ENCODE measurements at places on chromosomes 3 and 15. TPM values are rescaled to one million over a fixed set of nuclear protein-coding genes. Genes with fewer than 3 reads are reported as not detected.

FSTL1 gene
- polyA plus RNA-seq, result 1,300 TPM

ST8SIA2 gene
- polyA plus RNA-seq, result 0.33 TPM

ITIH3 gene
- polyA plus RNA-seq, result 0.86 TPM

SLC12A8 gene
- polyA plus RNA-seq, result 15.3 TPM

DAZL gene
- polyA plus RNA-seq, result not detected

DNA sequence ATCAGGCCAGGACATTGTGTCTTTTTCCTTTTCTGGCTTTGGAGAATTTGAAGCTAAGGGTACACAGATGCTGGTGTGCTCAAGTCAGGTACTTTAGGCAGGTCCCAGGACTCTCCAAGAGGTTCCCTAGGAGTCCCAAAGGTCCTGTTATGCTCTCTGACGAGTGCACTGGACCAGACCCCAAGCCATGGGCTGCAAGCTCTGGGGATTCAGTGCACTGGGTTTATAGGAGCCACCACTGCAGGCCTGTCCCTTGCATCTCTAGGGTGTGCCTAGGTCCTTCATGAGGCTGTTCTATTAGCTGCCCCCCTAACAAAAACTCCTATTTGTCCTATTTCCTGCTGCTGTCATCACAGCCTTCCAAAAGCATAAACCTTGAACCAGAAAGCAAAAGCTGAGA lies 31.9 kb upstream of the BFSP2 start:
- no peak for DNase-seq

DNA sequence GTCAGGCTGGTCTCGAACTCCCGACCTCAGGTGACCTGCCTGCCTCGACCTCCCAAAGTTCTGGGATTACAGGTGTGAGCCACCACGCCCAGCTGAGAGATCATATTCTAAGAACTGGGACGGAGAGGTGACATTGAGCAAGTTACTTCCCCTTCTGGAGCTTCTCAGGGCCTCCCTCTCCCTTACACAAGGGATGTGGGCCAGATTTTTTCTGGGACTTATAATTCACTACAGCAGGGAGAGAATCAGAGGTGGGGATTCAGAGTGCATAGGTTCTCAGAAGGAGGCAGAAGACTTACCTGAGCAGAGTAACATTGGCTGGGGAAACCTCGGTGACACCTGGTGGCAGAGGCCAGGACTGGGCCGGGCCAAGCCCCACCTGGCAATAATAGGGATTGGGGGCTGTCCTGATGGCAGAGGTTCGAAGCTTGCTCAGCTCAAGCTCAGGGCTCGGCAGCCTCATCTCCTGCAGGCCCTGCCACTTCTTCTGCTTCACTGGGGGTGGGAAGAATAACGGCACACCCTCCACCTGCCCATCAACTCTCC lies 6.8 kb downstream of the LTK start:
- no peak for DNase-seq

- peak; percentile 61 for DNase-seq
Observed at GRCh38 chr3:172607305-172608121, 84.3 kb upstream of the TNFSF10 start.

DNA sequence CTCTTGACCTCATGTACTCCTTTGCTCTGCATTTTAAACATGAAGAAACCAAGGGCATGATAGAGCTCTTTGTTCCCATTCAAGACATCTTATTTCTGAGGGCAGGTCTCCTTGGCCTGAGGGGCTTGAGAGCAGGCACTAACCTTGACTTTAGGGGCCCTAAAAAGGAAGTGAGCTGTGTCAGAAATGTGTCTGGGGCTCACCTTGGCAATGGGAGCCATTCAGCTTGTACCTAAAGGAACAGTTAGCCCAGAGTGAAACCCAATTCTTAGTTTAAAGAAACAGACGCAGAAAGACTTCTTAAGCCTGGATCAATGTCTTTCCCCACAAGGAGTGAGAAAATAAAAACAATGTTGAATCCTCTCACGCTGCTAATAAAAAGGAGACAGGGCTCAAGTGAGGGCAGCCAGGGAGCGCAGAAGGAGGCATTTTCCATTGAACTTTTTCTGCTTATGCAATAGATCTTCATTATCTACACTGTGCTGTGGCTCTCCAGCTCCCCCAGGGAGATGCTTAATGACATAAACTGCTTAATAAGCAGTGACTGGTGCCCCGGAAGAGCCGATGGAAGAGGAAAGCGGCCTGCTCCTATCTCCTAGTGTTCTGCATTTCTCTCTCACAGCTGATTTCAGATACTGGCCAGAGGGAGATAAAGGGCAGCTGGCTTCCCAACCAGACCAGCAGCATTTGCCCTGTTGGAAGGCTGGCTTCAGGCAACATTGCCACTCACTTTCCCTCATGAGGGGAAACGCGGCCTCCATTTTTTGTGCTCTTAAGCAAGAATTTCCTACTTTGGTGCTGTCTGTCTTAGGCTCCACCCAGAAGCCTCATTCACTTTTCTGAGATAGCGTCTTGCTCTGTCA lies 152.0 kb downstream of the OPA1 start:
- no peak for DNase-seq

GRCh38 chr15:25850154-25851111 lies 12.7 kb downstream of the ATP10A start:
- no peak for DNase-seq

DNA sequence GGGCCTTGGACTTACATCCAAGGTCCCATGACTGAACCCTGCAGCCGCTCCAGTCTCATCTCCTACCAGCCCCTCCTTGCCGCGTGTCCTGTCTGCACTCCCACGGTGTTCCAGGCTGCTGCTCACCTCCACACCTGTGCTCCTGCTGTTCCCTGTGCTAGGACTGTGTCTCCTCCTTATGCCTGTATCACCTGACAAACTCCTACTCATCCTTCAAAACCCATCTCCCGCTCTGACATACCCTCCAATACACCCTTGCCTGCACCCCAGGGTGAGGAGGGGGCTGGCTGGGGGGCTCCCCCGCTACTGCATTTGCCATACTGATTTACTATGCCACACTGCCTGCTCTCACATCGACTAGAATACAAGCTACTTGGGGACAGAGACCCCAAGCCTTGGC lies 53.6 kb downstream of the CYP11A1 start:
- no peak for DNase-seq

DNA sequence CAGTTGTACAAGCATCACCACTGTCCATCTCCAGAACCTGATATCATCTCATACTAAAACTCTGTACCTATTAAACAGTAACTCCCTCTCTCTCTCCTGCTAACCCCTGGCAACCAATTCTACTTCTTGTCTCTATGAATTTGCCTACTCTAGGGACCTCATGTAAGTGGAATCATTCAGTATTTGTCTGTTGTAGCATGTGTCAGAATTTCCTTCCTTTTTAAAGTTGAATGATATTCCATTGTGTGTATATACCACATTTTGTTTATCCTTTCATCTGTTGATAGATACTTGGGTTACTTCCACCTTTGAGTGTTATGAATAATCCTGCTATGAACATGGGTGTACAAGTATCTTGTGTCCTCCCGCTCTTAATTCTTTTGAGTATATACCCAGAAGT lies 16.6 kb downstream of the ZNF592 start:
- no peak for DNase-seq

DNA sequence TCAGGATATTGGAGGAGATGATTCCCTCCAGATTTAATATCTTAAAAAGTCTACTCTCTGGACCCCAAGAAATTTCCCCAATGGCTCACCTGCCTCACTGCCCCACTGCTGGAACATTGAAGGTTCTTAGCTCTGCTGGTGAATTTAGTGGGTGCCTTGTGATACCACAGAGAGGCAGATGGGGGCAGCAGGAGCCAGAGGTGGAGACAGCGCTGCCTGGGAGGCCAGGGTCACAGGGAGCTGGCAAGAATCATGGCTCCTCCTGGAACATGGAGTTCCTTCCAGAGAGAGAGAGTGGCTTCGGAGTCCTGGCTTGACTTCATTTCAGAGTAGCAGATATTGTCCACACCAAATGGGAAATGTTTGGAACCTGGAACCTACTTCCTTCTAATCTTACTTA lies 263.5 kb upstream of the CFAP20DC start:
- DNase-seq, result no peak

GRCh38 chr15:51170882-51171633 lies 76.4 kb upstream of the TNFAIP8L3 start:
- DNase-seq, result no peak

DNA sequence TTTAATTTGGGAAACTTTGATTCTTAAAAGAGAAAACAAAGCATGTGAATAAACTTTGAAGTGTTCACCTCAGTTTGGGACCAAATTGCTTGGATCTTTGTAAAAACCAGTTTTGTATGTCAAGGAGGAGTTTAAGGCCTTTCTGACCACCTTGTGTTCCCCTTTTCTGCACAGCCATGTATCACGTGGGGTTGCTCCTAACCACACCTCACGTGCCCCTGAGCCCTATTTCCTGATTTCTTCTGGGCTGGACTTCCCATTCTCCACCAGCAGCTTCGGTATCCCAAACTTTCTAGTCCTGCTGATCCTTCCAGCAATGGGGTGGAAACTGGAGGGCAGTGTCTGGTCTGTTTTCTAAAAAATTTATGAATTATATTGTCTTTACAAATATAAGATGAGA lies 76.4 kb upstream of the STT3B start:
- DNase-seq, result no peak

DNA sequence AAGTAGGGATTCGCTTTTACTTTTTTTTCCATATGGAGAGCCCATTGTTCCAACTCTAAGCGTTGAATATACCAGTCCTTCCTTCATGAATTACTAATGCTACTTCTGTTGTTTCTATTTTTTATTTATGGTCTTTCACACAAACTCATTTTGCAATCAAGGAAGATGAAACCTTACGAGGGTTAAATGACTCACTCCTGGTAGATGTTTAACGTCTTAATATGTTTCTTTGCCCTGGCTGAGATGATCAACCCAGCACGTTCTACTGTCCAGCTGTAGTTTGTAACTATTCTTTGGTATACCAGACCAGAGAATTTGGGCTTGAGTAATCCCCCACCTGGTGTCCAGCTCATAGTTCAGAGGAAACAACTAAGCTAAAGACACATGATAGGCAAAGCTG lies 23.1 kb downstream of the CDCP1 start:
- DNase-seq, result peak; percentile 94

GRCh38 chr3:32176989-32177701 lies 61.3 kb upstream of the CMTM8 start:
- no peak for DNase-seq

DNA sequence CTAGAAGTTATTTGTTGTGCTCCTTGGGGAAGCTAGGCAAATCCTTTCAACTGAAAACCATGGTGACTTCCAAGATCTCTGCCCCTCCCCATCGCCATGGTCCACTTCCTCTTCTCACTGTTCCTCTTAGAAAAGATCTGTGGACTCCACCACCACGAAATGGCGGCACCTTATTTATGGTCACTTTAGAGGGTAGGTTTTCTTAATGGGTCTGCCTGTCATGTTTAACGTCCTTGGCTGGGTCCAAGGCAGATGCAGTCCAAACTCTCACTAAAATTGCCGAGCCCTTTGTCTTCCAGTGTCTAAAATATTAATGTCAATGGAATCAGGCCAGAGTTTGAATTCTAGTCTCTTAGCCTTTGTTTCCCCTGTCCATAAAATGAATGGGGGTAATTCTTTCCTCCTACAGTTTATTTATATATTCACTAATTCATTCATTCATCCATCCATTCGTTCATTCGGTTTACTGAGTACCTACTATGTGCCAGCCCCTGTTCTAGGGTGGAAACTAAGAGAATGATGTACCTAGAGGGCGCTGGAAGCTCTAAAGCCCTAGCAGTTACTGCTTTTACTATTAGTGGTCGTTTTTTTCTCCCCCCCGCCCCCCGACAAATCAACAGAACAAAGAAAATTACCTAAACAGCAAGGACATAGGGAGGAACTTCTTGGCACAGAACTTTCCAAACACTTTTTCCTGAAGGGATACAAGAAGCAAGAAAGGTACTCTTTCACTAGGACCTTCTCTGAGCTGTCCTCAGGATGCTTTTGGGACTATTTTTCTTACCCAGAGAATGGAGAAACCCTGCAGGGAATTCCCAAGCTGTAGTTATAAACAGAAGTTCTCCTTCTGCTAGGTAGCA lies 657 bp downstream of the PATL2 start:
- DNase-seq, result no peak

All from AG04450 (cell line).